ENCODE measurements at places on chromosomes 2 and 18. TPM values are rescaled to one million over a fixed set of nuclear protein-coding genes. Genes with fewer than 3 reads are reported as not detected.

REEP1 gene
- not detected for total RNA-seq

FIGLA gene
- not detected for total RNA-seq

ZNF804A gene
- not detected for total RNA-seq

GRCh38 chr2:119290859-119291587, 67.4 kb downstream of the STEAP3 start:
- no peak for DNase-seq
